Activated naive CD4-positive, alpha-beta T cell treated with anti-CD3 and anti-CD28 coated beads, Interleukin-2, amount 50 U/mL, for 16 hours (primary cell): ENCODE measurements at places on chromosomes 3 and 15.

GRCh38 chr15:76024021-76024768 lies 12.0 kb upstream of the NRG4 start:
- DNase-seq, result no peak

DNA sequence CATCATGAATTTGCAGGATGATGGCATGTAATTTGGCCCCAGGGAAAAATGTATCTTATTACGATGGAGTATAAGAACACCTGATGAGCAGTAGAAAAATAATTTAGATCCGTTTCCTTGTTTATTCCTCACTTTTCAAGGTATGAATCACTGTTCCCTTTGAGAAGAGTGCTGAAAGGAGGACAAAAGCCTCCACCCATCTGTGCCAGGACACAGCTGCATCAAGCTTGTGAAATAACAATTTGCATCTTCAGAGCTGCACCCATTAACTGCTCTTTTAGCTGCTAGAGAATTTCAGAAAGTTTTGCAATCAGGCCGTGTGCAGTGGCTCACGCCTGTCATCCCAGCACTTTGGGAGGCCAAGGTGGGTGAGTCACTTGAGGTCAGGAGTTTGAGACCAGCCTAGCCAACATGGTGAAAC lies 9.6 kb downstream of the CLDND1 start:
- DNase-seq, result no peak

- DNase-seq, result no peak
Measured at GRCh38 chr3:57966829-57967228, 41.4 kb upstream of the FLNB start.

DNA sequence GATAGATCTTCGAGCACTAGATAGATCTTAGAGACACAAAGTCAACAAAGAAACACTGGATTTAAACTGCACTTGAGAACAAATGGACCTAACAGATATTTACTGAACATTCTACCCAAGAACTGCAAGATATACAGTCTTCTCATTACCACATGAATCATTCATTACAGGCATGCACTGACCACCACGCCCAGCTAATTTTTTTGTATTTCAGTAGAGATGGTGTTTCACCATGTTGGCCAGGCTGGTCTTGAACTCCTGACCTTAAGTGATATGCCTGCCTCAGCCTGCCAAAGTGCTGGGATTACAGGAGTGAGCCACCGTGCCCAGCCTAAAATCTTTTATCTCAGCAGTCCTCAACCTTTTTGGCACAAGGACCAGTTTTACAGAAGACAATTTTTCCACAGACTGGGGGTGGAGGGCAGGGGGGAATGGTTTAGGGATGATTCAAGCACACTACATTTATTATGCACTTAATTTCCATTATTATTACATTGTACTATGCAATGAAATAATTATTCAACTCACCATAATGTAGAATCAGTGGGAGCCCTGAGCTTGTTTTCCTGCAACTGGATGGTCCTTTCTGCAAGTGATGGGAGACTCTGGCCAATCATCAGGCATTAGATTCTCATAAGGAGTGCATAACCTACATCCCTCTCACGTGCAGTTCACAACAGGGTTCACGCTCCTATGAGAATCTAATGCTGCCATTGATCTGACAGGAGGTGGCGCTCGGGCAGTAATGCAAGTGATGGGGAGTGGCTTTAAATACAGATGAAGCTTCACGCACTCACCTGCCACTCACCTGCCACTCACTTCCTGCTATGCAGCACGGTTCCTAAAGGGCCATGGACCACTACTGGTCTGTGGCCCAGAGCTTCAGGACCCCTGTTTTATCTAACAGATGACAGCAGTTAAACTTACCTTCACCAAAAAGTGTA lies 21.7 kb downstream of the CSNK1G1 start:
- DNase-seq, result peak; percentile 37

DNA sequence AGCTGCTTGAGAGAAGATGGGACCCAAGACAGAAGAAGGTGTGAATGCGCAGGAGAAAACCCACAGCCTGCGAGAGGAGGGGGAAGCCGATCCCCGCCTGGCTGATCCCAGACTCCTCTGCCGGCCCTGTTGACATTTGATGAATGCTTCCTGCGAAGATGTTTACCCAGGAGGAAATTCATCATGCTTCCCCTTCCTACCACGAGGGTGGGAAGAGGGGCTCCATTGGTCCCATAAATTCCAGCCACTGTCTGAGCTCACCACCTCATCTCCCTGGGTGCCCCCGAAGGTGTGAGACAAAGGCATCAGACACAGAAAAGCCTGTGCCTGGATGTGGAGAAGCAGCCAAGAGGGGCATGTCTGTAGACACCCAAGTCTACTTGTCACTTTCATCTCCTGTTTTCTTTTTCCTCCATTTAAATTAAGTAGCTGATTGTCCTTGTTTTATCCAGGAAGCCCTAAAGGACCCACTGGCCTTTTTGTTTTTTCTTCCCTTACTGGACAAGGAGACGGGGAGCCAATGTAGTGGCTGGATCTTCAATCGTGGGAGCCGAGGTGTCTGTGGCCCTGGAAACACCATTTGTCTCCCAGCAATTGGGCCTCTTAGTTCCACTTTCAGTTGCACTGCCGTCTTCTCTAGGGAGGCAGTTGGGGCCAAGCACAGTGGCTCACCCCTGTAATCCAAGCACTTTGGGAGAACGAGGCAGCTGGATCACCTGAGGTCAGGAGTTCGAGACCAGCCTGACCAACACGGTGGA lies 95.3 kb upstream of the HES1 start:
- no peak for DNase-seq

DNA sequence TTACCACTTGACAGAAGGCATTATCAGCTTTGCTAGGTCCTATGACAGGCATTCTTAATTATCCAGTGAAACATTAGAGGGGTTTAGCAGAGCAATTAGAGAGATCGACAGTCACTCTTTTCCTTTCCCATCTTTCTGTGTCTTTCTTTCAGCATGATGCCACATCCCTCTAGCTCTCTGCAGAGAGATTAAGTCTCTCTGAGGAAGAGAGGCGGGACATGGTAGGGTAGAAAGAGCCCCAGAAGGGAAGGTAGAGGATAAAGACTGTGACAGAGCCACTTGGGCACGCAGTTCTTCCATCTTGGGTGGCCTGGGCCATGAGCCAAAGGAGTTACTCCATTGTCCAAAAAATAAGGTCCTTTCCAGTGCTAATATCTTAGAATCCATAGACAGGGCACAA lies 55.8 kb downstream of the HHLA2 start:
- DNase-seq, result no peak

DNA sequence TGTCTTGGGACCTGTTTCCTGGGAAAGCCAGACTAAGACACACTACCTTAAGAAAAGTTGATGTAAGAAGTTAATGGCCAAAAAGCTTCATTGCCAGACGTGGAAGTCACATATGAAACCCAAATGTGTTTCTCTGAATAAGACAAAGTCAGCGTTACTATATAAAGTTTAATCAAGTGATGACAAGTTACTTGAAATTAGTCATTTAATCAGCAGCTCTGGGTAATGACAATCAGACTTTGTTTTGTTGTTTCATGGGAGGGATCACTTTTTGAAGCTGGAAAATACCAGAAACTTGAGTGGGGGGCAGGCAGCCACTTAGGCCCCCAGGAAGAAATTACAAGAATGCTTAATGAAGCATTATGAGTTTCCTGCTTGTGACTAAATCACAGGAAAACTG lies 218.6 kb downstream of the PTPRG start:
- no peak for DNase-seq

GRCh38 chr3:45366290-45366689 lies 22.1 kb upstream of the LARS2 start:
- no peak for DNase-seq

DNA sequence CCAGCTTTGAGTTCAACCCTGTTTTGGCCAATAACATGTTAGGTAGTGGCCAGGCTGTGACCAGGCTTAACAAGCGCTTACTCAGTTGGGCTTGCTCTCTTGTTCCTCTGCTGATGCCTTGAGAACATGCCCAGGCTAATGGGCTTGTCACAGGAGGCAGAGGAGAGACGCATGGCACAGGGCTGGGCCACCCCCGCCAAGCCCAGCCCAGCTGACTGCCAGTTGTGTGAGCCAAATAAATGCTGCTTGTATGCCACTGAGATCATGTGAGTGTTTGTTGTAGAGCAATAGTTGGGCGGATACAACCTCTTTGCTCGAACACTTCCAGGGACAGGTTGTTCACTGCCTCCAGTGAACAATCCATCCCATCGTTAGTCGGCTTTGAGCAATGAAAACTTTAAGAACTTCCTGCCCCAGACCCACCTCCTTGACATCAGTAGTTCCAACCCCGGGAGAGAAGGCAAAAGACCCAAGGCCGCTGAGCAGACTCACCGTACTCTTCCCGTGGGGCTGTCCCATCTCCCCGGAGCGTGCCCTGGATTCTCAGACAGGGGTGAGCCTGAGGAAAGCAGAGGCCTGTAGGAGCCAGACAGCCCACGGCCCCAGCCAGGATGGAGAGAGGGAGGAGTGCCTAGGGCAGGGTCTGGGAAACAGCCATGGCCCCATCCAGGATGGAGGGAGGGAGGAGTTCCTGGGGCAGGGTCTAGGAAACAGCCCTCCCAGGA lies 4.1 kb downstream of the PLA2G4F start:
- no peak for DNase-seq

DNA sequence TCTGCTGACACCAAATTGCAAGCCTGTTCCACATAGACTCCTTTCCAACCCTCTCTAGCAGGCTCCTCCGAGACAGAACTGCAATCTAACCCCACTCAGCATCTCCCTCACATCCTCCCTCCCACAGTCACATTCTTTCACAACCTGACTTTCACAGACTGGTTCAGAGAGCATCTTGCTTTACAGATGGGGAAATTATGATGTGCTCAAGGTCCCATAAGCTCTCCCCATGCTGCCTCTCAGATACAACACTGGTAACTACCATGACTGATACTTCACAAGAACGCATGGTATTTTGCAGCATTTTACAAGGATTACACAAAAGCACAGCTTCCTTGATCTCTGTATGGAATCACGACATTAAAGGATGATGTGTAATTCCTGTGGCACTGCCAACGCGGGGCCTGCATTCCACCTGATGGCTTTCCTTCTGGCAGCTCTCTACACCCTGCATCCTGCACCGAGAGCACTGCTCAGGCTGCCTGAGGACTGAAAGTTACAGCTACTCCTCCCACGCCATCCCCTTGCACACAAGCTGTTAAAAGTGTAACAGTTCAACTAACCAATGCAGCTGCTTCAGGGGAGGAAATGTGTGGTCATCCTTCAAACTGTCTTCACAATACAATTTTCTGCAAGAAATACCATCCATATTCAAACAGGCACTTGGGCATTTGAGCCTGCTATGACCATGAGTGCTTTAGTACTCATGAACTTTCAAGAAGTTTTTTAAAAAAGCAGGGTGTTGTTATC lies 27.6 kb downstream of the TBC1D2B start:
- DNase-seq, result peak; percentile 64

DNA sequence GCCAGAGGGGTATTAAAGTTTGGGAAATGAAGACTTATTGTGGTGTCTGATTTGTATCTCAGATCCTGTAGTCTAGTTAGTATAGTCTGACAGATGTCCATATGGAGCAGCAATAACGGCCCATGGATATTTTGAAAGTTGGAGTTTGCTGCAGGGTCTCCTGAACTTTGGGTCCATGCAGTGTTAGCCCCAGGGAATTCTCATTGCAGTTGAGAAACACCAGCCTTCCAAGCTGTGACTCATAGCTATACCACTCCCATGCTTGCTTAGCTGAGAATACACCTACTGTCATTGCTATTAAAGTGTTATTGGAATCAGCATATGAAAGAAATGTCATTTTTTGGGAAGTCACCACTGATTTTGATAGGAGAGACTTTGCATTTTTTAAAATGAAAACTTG lies 29.2 kb downstream of the TMOD2 start:
- DNase-seq, result no peak

GRCh38 chr15:29596266-29596665 lies 226.0 kb downstream of the TJP1 start:
- no peak for DNase-seq

- DNase-seq, result no peak
Measured at GRCh38 chr15:60901647-60902046, 327.5 kb downstream of the RORA start.

- DNase-seq, result no peak
Measured at GRCh38 chr15:39888243-39888642, 31.8 kb downstream of the GPR176 start.

DNA sequence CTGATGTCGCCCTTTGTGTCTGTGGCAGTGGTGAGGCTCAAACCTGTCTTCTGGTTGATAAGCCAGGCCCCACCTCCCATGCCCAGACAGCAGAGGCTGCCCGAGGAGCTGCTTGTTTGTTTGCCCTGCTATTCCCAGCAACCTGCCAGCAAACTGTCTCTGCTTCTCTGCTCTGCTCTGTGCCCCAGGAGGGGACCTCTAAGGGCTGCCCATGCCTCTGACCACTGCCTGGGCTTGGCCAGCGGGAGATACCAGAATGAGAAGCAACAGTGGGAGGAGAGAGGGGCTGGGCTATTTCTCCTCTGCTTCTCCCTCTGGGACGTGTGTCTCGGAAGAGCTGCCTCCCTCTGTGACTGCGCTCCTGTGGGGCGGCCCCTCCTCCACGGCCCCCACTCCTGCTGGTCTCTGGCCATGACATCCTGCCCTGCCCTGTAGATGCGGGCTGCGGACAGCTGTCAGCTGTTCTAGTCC lies 213.1 kb downstream of the RPLP1 start:
- no peak for DNase-seq

GRCh38 chr3:157151151-157151550 lies 8.8 kb downstream of the CCNL1 start:
- DNase-seq, result no peak

DNA sequence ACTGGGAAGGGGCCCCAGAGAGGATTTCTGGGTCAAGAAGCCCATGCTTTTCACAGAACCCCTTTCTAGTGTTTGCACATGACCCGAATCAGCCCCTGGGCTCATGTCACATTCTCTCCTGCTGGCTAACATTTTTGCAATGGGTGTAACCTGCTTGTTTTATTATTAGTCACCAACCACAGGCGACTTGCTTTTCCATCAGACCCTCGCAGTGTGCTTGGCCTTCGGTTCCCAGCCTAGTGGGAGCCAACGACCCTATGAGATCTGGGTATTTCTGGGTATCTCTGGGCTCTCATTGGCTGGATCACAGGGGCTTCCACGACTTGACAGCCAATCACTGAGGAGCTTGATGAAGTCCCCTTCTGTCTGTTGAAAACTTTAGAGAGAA lies 11.0 kb upstream of the FBLN2 start:
- DNase-seq, result no peak

- peak; percentile 14 for DNase-seq
Measured at GRCh38 chr3:100634493-100635272, 25.3 kb downstream of the ADGRG7 start.

DNA sequence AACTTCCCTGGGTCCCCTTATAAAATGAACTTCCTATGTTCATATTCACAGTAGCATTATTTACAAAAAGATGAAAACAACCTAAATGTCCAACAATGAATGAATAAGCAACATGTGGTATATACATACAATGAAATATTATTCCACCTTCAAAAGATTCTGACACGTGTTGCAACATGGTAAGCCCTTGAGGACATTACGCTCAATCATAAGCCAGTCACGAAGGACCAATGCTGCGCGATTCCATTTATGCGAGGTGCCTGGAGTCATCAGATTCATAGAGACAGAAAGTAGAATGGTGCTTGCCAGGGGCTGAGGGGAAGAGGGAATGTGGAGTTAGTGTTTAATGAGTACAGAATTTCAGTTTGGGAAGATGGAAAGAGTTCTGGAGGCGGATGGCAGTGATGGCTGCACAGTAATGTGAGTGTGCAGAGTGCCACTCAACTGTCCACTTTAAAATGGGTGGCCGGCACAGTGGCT lies 88.8 kb upstream of the ALDH1A3 start:
- no peak for DNase-seq
